ENCODE measurements at places on chromosomes 7 and 10.

GRCh38 chr7:30465046-30465810 lies 13.4 kb downstream of the NOD1 start:
- no peak for DNase-seq

- no peak for DNase-seq
These were observed 953.2 kb downstream of the SORCS3 start for GRCh38 chr10:105594296-105594695.

GRCh38 chr7:55019691-55020465 lies 1.1 kb downstream of the EGFR start:
- DNase-seq, result no peak

DNA sequence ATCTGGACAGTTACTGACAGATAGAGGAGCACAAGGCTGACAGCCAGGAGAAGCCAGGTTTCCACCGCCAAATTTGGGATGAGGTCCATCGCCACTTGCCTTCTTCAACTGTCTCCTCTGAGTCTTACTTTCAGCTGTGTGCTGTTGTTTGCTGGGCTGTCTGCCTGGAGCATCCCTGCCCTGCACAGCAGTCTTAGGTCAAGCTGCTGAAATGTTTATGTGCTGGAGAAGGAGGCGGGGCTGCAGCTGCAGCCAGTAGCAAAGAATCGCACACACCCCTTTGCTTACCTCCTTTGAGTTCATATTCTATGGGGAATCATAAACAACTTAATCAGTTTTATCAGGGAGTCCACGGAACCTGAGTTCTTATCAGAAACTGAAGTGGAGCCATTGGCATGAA lies 20.1 kb upstream of the CYP3A5 start:
- DNase-seq, result no peak

DNA sequence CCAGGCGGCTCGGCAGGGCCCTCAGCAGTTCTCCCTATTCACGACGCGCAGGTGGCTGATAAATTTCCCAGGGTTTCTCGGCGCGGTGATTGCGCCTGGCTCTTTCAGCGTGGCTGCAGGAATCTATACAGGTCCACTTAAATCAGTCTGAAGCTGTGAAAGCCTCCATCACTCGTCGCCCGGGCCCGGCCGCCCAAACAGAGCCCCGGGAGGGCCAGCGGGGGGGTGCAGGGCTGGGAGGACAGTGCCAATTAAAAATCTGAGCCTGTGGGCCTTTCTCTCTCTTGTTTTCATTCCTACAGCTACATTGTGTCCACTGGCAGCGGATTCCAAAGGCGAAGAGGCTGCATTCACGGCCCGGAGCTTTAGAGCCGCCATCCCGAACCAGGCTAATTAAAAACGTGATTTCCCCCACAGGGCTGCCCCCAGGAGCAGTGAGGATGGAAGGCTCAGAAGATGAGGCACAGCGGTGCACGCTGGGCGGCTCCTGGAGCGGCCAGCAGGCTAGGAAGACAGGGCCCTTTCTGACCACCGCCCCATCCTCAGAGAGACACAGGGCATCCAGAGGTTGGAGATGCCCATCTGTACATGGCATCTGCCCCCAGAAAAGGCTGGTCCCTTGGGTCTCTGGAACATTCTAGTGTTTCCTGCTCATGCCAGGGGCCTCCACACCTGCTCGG lies 100.7 kb downstream of the FAM53B start:
- no peak for DNase-seq

GRCh38 chr10:71471957-71472365 lies 75.2 kb downstream of the CDH23 start:
- no peak for DNase-seq

DNA sequence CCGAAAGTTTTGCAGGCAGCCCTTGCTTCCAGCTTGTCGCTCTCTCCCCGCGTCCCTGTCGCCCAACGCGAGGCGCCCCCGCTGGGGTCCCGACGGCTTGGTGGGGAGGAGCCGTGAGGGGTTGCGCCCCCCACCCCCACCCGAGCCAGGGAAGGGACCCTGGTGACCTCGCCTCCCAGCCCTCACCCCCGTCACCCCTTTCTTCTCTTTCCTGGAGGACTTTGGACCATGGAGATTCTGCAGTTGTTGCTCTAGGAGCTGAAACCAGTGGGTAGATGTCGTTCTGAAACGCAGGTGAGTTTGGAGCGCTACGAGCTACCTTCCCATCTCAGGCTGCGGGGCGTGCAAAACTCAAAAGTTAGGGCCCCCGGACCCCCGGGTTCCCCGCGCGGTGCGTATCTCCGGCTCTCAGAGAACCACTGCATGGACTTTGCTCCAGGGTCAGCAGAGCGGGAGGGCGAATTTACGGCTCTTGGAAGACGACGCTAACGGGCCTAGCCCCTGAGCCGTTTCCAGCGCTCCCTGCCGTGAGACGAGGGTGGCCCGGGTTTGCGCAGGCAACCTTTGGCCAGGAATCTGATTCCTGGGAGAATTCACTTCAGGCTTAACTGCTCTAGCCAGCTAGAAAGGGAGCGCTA lies 684 bp upstream of the ATXN7L1 start:
- no peak for DNase-seq

DNA sequence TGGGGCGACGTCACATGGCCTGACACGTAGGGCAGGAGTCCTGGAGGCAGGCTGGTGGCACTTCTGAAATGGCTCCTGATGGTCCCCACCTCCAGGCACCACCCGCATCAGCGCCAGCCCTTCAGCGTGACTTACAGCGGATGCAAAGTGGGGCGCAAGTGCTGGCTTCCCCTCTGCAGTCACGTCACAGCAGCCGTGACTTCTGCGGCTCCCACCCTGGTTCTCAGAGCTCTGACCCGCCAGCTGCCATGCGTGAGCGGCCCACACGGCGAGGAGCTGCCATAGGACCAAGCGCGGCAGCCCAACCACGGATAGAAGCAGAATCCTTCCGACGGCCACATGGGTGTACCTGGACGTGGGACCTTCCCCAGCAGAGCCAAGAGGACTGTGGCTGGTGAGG lies 159.0 kb downstream of the ELFN1 start:
- DNase-seq, result no peak

DNA sequence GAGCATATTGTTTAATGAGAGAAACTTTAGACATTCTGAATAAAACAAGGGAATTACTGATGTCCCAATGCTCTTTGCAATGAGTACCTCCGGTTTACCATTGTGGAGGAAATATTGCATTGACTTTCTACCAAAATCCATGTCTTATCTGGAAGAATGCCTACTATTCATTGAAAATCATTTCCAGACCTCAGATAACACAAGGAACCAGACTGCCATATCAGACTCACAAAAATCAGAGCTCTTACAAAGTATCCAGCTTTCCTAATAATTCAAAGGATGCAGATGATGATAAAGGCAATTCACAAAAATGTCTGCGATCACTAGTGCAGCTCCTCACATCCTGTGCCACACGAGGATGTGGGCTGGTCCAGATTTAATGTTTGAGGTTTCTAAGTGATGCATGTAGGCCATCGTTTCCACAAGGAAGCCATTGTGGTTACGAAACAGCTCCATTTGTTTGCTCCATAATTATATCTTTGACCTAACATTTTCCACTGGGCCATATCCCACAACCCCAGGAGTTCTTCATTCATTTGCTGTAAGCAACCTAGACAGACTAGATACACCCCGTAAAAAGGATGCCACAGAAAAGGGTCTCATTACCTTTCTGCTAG lies 831.1 kb upstream of the C7orf33 start:
- DNase-seq, result no peak

- DNase-seq, result no peak
These were observed 29.2 kb downstream of the KIAA1549 start for GRCh38 chr7:138951953-138952352.

DNA sequence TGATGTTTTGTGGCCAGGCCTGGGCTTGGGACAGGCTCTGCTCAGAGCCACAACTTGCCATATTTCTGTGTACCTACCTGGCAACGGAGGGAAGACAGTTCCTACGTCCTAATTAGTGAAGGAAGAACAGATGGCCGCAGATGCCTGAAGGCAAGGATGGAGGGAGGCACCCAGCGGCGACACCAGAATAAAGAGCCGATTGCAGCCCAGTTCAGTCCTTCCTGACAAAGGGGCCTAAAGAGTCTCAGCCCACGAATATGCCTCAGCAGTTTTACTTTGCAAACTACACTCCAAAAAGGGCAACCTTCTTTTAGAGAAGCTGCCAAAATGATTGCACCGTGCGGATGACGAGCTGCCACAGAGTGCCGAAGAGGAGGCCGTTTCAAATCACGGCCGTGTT lies 585.8 kb downstream of the GLRX3 start:
- no peak for DNase-seq

GRCh38 chr7:9645756-9646155 lies 1212.3 kb downstream of the NXPH1 start:
- DNase-seq, result no peak

GRCh38 chr10:86744067-86744725 lies 12.2 kb upstream of the BMPR1A start:
- no peak for DNase-seq

DNA sequence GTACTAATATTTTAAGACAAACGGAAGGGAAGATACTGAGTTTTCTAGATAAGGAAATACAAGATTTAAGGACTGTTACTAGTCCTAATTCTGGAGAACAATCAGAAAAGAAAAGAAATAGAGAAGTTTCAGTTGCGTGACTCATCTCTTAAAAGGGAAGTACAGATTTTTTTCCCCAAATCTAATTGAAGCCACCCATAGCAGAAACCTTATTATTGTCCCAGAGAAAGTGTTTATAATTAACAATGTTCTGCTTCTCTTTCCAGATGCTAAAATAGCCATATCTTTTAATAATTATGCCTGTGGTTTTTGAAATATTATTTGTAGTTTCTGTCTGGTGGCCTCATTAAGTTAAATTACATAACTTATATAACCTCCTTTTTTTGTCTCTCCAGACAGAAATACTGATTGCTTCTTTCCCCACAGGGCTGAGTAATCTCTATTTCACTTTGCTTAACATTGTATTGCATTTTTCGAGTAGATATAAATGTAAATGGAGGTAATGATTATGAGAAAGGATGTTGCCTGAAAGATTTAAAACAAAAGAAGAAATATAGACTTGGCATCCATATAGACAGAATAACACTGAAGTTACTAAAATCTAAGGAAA lies 240.7 kb upstream of the MBL2 start:
- no peak for DNase-seq

- DNase-seq, result no peak
These were observed 203.1 kb downstream of the TPK1 start for GRCh38 chr7:144632724-144633123.

DNA sequence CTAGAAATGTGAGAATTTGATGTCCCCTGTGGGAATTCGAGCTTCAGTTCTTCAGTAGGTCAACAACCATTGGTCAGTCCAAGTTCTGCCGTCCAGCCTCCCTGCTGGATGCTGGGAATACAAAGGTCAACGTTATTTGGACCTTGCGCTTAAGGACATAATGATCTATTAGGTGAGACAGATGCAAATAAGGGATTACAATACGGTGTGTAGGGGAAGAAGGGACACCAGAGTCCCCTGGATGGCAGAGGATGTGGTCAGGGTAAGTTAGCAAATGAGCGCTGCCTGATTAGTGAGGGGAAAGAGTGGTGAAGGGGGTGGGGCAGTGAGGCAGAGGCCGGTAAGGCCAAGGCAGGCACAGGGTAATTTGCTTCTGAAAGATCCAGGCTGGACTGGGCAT lies 16.2 kb downstream of the CCNY start:
- DNase-seq, result no peak

GRCh38 chr10:50982989-50983388 lies 91.3 kb upstream of the PRKG1 start:
- no peak for DNase-seq

- DNase-seq, result no peak
These were observed 1.3 kb upstream of the ERCC6 start for GRCh38 chr10:49540056-49540797.

DNA sequence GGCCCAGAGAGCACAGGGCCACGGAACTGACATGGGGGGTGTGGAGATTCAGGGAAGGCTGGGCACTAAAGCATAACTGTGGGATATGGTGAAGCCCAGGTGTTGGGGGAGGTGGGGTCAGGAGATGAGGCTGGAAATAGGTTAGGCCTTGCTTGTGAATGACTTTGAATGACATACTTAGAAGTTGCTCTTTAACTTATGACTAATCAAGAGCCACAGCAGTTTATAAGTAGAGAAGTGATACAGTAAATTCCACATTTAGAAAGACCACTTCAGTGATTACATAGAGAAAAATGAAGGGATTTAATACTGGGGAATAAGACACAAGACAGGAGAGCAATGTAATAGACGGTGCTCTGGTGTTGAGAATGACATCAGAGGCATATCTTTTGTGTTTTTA lies 120.8 kb upstream of the SEC61G start:
- no peak for DNase-seq

- DNase-seq, result no peak
These were observed 43.2 kb downstream of the CCNY start for GRCh38 chr10:35379226-35380137.

DNA sequence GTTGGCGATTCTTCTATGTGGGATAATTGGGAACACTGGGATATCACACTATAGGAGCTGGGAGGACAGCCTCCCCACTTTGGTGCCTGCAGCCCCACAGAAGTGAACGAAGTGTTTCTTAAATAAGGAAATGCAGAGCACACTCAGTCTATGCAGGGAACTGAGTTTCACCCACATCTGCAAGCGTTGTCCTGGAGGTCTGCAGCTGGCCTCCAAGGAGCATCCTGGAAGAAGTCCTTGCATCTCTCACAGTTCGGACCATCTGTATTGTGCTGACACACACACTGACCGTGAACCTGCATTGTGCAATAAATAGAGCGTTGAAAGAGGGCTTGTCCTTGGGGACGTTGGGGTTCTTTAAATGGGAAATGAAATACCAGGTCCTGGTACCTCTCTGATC lies 25.8 kb downstream of the LAMB4 start:
- no peak for DNase-seq

DNA sequence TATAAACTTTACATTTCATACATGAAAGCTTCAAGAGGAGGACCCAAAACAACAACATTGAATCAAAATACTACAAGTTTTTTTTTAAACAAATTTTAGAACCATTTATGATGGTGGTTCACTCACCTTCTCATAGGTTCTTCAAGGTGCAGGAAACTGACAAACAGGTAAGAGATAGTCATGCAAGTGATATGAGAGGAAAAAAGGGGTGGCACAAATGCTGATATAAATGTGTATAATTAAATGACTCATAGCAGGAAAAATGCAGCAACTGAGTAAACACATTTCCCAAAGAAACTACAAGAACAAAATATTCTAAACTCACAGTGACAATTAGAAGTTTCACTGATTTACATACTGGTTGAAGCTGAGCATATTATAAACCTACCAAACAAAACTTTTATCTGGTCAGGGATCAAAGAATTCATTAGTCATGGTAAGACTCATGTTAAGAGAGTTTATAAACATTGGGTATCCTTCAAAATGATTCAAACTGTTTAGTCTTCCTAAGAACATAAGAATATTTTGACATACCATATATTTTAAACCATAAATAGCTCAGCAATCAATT lies 14.1 kb downstream of the ZWINT start:
- no peak for DNase-seq

- no peak for DNase-seq
These were observed 193.6 kb downstream of the FGFR2 start for GRCh38 chr10:121404611-121405010.

- DNase-seq, result no peak
These were observed 52.2 kb downstream of the ERCC6 start for GRCh38 chr10:49486738-49487137.

DNA sequence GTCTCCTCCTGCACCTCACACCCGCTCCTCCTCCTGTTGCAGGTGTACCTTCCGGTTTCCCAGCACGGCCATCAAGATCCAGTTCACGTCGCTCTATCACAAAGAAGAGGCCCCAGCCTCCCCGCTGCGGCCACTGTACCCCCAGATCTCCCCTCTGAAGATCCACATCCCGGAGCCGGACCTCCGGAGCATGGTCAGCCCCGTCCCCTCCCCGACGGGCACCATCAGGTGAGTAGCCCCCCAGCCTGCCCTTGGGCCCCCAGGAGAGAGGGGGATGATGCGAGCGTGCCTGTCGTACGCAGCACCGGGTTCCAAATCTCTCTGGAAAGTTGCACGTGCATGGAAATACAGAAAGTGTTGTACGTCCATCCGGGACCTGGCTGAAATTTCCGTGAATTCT lies 34.6 kb upstream of the AP5Z1 start:
- no peak for DNase-seq

Measured in caudate nucleus (tissue), 63 donors.